ENCODE measurements at places on chromosomes 5 and 9. TPM values are rescaled to one million over a fixed set of nuclear protein-coding genes. Genes with fewer than 3 reads are reported as not detected.

Gene LRRC8A
- 88.7 TPM for total RNA-seq

Gene NAIP
- total RNA-seq = 4.2 TPM

Gene SLC6A3
- not detected for total RNA-seq

Gene CDK7
- total RNA-seq = 50.0 TPM

Gene SPATA31A3
- total RNA-seq = not detected

Gene ACOT12
- not detected for total RNA-seq

Gene SPATA31A1
- not detected for total RNA-seq

Gene COL15A1
- 0.22 TPM for total RNA-seq

- peaks cover 15% of the 10 kb centered on the region for H3K4me1 ChIP-seq
- no peak for DNase-seq
- H3K27me3 ChIP-seq = no peaks in the 10 kb centered on the region
- no peak overlapping the region for H3K4me3 ChIP-seq
- no peak overlapping the region for H3K27ac ChIP-seq
These were observed 18.4 kb upstream of the CDKN2AIPNL start for GRCh38 chr5:134430001-134430569.

DNA sequence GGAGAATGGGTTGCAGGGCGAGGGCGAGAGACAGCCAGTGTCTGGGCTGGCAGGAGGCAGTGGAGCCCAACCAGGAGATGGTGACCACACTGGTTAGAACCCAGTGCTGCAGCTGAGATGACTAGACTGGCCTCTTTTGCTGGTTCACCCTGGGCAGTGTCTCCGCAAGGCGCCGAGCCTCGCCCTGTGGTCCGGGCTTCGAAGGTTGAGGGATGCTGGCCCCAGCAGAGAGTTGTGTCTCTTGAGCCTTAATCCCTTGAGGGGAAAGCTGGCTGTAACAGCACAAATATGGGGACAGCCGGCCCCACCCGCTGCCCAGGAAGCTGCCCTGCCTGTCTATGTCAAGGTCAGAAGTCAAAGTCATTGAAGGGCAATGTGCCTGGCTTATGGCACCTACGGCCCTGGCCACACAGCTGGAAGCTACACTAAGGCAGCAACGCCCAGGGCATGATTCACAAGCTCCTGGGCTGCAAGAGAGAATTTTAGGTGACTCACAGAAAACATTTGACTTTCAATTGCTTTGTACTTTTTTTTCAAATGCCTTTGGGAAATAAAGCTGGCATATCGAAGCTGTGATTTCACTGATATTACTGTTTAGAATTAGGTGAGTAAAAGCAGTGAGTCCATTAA, 33.3 kb downstream of the NKX2-5 start:
- peaks cover 12% of the 10 kb centered on the region for H3K4me1 ChIP-seq
- no peak overlapping the region for H3K27ac ChIP-seq
- no peaks in the 10 kb centered on the region for H3K36me3 ChIP-seq
- H3K4me3 ChIP-seq = no peak overlapping the region
- DNase-seq = peak; percentile 60

DNA sequence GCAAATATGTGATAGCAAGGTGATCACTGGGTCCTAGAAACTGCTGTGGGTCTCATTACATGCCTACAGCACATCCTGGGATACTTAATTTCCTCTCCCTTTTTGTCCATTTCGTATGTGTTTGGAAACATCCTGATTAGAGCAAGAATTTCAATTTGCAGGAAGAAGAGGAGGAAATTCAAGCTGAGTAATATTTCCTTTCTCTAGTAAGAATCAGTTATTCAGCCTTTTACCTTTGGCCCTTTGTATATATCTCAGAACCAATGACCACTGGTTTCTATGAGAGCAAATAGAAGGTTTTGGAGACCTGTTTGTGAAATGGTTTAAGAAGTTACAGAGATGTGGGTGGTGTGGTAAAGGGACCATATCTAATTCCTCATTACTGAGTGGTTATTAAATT, 171.6 kb downstream of the RMI1 start:
- peaks cover 6% of the 10 kb centered on the region for H3K4me1 ChIP-seq
- H3K27ac ChIP-seq = no peak overlapping the region

GRCh38 chr9:137891588-137892423, 14.2 kb downstream of the CACNA1B start:
- no peaks in the 10 kb centered on the region for H3K36me3 ChIP-seq
- DNase-seq = no peak
- no peak overlapping the region for H3K27ac ChIP-seq
- H3K27me3 ChIP-seq = peaks cover 10% of the 10 kb centered on the region

GRCh38 chr5:178201221-178201926, 3.0 kb upstream of the HNRNPAB start:
- H3K4me3 ChIP-seq = no peak overlapping the region
- no peak overlapping the region for H3K27ac ChIP-seq
- H3K4me1 ChIP-seq = peaks cover 12% of the 10 kb centered on the region
- DNase-seq = no peak
- peaks cover 21% of the 10 kb centered on the region for H3K36me3 ChIP-seq
- H3K27me3 ChIP-seq = no peaks in the 10 kb centered on the region

GRCh38 chr5:169299191-169299662, 1.7 kb downstream of the SLIT3 start:
- H3K27ac ChIP-seq = no peak overlapping the region
- peaks cover 81% of the 10 kb centered on the region for H3K4me1 ChIP-seq
- H3K4me3 ChIP-seq = peak overlapping the region; percentile 77
- no peak for DNase-seq
- H3K36me3 ChIP-seq = peaks cover 6% of the 10 kb centered on the region

GRCh38 chr5:43647789-43648188, 44.8 kb downstream of the NNT start:
- no peak overlapping the region for H3K27ac ChIP-seq
- no peaks in the 10 kb centered on the region for H3K27me3 ChIP-seq
- DNase-seq = no peak
- no peak overlapping the region for H3K4me3 ChIP-seq

DNA sequence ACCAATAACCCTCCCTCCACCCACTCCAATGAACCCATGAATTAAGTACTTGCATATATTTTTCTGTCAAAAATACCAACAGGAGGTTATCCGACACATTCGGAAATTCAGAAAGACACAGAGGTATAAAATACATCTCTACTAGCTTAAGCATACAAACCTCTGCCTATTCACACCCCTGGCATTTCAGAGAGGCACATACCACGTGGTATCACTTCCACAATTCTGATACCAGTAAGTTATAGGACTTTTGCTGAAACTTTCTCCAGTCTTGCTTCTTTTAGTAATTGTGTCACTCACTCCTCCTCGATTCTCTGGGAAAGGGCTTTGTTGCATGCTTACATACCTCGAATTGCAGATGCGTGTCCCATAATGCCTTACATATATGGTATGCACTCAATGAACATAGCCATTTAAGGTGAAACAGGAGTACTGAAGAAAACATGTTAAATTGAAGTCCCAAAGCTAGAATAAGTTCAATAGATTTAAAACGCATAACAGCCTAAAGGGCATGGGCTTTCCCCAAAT, 58.1 kb downstream of the TLE1 start:
- no peak overlapping the region for H3K27ac ChIP-seq
- no peaks in the 10 kb centered on the region for H3K27me3 ChIP-seq
- peaks cover 14% of the 10 kb centered on the region for H3K36me3 ChIP-seq
- H3K4me3 ChIP-seq = no peak overlapping the region
- DNase-seq = no peak
- peaks cover 42% of the 10 kb centered on the region for H3K4me1 ChIP-seq

GRCh38 chr9:8351436-8351835, 551.9 kb upstream of the DMAC1 start:
- no peaks in the 10 kb centered on the region for H3K27me3 ChIP-seq
- no peak overlapping the region for H3K4me3 ChIP-seq
- H3K27ac ChIP-seq = no peak overlapping the region

GRCh38 chr5:22852807-22853660, at the start of gene CDH12:
CDH12 (minus strand) TSS chr5:22853344.
- no peaks in the 10 kb centered on the region for H3K27me3 ChIP-seq
- H3K27ac ChIP-seq = no peak within 1 kb of the TSS
- H3K4me3 ChIP-seq = no peak within 1 kb of the TSS
- H3K36me3 ChIP-seq = no peaks in the 10 kb centered on the region
- DNase-seq = no peak
- H3K4me1 ChIP-seq = no peaks in the 10 kb centered on the region

DNA sequence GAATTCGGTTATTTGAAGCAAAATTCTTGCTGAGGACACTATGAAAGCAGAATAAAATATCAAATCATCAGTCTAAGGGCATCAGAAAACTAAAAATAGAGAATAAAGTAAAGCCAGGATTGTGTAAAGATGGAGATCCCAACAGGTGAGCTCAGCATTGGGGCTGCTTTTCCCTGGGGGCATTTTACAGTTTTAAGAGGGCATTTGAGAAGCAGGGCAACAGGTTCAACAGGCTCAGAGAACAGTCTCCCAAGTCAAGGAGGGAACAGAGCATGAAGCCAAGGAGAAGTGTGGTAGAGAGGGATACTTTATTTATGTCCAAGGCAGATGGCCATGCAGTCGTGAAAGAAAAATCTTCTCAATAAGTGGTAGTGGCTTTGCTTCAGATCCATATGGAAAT, 145.4 kb downstream of the SYK start:
- no peak overlapping the region for H3K27ac ChIP-seq
- H3K27me3 ChIP-seq = no peaks in the 10 kb centered on the region
- no peaks in the 10 kb centered on the region for H3K36me3 ChIP-seq
- peaks cover 14% of the 10 kb centered on the region for H3K4me1 ChIP-seq
- no peak overlapping the region for H3K4me3 ChIP-seq
- DNase-seq = no peak

All from SJSA1 (cell line).